ENCODE measurements at places on chromosomes 11 and 22.

- no peak for DNase-seq
Measured at GRCh38 chr11:64546600-64546999, 44.4 kb upstream of the SLC22A12 start.

- DNase-seq = no peak
Measured at GRCh38 chr22:42682113-42682851, 33.1 kb upstream of the CYB5R3 start.

- DNase-seq = no peak
Measured at GRCh38 chr22:40541300-40541699, 95.2 kb downstream of the MRTFA start.

DNA sequence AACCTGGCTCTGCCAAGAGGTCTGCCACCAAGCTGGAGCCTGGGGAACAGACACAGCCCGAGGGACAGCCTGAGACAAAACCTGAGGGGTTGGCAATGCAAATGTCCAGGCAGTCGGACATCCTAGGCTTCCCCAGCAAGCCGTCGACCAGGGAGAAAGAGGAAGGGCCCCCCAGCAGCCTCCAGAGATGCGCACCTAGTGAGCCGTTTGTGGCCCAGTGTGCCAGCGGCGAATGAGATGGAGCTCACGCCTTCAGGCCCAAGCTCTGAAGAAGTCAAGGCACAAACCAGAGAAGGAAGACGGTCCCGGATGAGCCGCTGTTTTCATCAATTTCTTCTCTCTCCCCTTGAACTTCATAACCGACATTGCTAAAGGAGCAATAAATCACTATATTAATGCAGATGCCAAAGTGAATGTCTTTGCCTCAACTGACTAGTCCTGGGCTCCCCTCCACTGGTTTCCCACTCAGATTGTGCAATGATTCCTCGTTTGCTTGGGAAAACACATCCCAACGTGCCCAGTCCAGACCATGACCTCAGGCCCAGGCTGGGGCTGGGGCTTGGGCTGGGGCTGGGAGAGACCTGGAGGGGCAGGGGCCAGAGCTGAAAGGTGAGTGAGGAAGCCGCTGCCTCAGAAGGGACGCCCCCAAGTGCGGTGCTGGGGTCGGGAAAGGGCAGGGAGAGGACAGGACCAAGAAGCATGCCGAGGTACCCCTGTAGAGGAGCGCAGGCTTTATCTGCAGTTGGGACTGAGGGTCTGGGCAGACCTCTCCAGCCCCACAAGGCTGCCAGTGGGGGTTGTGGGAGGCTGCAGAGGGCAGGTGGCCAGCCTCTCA, 3.5 kb upstream of the DGCR2 start:
- DNase-seq = no peak

- DNase-seq = no peak
Measured at GRCh38 chr11:31328697-31329096, 40.8 kb downstream of the DCDC1 start.

- peak; percentile 87 for DNase-seq
Measured at GRCh38 chr22:37079668-37080171, 28.2 kb downstream of the KCTD17 start.

DNA sequence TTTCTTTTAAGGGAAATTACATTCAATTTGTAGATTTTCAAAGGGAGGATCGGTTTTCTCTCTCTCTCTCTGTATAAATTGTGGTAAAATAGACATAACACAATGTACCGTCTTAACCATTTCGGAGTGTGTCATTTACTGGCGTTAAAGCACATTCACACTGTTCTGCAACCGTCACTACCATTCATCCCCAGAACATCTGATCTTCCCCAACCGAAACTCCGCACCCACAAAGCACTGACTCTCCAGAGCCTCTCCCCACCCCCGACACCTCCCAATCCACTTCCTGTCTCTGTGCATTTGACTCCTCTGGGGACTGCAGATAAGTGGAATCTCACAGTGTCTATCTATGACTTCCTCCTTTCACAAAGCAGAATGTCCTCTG, 15.9 kb upstream of the GRAMD4 start:
- peak; percentile 82 for DNase-seq

- no peak for DNase-seq
Measured at GRCh38 chr22:19795617-19796008, 35.0 kb downstream of the TBX1 start.

GRCh38 chr11:120688163-120688562, 176.6 kb downstream of the GRIK4 start:
- DNase-seq = no peak

GRCh38 chr22:26466196-26466595, 17.4 kb downstream of the HPS4 start:
- DNase-seq = no peak
